ENCODE measurements at places on chromosomes 5 and 9.

- DNase-seq = no peak
Observed at GRCh38 chr5:87746341-87746740, 333.6 kb upstream of the CCNH start.

- DNase-seq = no peak
Observed at GRCh38 chr5:128494516-128494915, 43.5 kb downstream of the FBN2 start.

- DNase-seq = no peak
Observed at GRCh38 chr5:151244206-151244605, 8.8 kb upstream of the GM2A start.

DNA sequence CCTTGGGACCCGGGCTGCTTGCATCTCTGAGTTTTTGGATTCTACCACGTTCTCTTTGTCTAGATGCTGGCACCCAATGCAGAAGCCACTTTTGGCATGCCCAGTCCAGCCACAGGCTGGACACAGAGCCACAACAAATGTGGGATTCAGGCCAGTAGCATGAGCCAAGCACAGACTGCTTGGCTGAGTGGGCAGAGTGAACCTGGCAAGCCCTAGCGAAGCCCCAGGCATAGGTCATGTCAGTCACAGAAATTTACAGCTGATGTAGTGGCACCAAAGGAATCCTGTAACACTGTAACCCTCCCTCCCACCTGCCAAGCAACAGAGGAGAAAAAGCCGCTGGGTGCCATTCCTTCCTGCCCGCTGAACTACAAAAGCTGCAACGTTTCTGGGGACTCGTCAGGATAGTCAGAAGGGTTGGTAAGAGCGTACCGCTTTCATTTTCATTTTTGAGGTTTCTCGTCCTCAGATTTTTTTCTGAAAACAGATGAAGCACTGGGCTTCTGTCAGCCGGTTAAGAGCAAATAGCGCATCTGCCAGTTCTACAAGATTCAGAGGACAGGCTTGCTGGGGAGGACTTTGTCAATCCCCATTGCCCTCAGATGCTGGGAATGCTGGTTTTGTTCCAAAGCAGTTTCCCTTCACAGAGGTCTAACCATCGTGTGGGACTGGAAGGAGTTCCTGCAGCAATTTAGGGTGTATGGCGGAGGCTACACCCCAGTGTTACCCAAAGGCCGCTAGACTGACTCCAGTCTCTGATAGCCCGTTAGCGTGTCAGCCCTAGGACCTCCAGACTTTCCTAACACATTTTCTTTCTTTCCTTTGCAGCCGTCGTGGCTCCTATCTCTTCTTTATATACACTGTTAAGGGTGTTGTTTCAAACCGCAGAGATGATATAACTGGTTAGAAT lies 399.0 kb downstream of the HTR1A start:
- no peak for DNase-seq

GRCh38 chr5:115543365-115544042 lies 1.1 kb downstream of the FEM1C start:
- no peak for DNase-seq

DNA sequence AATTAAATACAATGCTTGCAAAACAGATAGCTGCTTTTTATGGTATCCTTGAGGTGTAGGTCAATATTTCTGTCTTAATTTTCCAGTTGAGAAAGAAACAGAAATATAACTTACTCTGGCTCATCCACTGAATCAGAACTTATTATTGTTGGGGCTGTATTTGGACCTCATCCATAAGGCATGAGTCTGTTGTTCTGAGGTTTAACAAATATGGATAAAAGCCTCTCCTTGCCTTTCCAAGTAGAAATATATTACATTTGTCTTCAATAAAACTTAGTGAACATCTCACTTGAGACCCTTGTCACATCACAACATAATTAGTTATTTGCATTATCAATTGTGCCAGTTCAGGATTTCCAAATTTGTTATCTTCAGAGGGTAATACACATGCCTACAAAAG lies 525.8 kb downstream of the AGTPBP1 start:
- DNase-seq = no peak

GRCh38 chr5:5941486-5941885 lies 436.9 kb downstream of the MED10 start:
- no peak for DNase-seq

- DNase-seq = no peak
Observed at GRCh38 chr9:35907711-35908503, 1.4 kb upstream of the SPAAR start.

DNA sequence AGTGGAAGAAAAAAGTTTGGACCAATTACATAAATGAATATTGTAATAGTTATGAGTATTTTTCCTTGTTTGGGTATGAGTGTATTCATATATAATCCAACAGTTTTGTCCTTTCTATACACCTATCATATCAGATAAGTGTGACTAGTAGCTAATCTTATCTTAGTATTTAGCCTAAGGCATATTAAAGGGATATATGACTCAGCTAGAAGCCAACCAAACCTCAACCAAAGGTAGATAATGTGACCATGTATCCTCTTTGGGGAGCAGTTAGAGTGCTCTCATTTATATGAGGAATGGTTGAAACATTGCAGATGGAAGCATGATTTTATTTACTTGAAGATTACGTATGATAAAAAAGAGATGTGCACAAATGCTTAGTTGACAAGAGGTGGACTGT lies 370.0 kb upstream of the CTNND2 start:
- DNase-seq = no peak

DNA sequence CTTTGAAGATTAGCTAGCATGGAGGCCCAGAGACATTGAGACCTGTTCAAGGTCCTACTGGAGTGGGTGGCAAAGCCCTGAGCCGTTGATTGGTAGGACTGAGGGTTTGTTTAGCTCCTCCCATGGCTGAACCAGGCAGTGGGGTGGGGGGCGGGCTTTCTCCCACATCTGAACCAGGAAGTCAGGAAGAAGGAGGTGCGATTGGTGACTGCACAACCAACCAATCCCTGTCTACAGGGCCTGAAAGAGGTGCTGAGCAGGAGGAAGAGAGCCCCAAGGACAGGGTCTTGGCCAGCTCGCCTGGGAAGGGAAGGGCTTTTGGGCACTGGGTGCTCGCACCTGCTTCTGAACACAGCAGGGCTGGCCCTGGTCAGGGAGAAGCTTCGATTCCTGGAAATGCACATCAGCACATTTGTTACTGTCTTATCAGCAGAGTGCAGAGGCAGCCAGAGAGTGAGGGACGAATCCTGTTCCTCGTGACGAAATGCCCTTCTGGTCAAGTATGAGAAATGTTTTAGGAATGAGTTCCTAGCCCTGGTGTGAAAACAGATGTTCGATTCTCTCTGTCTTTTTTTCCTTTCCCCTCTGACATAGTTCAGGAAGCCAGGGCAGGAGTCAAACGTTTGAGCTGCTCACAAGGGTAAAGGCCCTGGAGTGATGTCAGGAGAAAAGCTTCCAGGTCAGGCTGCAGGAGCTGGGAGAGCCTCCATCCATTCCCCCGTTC lies 294.8 kb upstream of the KLF4 start:
- DNase-seq = no peak

DNA sequence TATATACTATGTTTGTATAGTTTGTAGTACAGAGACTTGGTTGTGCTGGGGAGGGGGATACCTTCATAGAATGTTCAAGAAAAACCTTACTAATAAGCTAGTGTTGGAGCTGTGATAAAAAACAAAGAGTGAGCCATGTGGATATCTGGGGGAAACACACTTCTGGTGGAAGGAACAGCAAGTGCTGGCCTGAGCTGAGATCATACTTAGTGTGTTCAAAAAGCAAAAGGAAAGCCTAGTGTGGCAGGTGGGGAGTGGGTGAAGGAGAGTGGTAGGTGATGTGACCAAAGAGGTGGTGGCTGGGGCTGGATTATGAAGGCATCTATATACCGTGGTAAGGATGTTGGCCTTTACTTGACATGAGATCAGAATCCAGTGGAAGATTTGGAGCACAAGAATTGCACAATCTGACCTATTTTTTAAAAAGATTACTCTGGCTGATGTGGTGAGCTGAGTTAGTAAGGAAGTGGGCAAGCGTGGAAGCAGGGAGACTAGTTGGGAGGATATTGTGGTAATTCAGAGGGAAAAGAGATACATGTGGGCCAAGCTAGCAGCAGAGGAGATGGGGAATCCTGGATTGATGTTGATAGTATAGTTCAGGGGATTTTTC lies 26.6 kb downstream of the PALM2AKAP2 start:
- DNase-seq = no peak

GRCh38 chr5:15680455-15680854 lies 180.5 kb downstream of the FBXL7 start:
- DNase-seq = no peak

DNA sequence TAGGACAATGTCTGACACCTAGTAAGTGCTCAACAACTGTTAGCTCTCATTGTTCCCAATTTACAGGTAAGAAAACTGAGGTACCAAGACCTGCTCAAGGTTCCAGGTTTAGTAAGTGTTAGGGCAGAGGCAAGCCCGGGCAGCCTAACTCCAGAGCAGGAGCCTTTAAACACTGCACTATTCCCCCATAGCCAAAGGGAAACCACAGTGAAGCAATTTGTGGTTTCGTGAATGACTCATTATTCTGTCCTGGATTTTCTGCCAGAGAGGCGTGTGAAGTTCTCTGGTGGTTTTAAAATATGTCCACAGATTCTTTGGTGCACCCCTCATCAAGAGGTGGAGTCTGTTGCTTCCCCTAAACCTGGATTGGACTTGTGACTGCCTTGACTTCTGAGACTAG lies 1.0 kb upstream of the MCC start:
- DNase-seq = no peak

- DNase-seq = no peak
Observed at GRCh38 chr9:106393226-106393625, 469.7 kb upstream of the ZNF462 start.

GRCh38 chr5:53386341-53386740 lies 94.1 kb upstream of the FST start:
- no peak for DNase-seq

GRCh38 chr9:134216449-134216951 lies 52.1 kb upstream of the RNU6ATAC start:
- DNase-seq = no peak

GRCh38 chr5:142478113-142478512 lies 153.3 kb upstream of the SPRY4 start:
- no peak for DNase-seq

DNA sequence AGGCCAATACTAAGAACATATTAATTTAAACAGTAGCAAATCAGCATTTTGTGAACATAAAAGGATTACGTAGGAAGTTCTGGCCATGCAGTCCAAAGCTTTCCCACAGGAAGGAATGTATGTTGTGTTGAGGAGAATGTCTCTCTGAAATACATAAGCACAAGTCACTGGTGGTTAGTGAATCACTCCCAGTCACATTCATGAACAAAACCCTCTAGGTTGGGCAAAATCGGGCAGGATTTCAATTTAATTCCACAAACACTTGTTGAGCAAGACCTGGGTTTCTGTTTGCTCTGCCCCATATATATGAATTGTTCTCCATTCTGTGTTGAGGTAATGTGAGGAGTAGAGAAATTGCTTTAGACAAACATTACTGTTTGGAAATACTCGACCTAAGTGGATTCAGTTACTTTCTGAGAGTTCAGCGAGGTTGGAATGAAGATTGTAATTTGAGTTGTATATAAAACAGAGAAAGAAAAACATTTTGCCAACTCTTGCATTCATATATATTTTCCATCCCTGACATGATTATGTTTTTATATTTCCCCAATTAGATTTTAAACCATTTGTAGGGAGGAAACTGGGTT lies 127.6 kb upstream of the RPS23 start:
- no peak for DNase-seq

DNA sequence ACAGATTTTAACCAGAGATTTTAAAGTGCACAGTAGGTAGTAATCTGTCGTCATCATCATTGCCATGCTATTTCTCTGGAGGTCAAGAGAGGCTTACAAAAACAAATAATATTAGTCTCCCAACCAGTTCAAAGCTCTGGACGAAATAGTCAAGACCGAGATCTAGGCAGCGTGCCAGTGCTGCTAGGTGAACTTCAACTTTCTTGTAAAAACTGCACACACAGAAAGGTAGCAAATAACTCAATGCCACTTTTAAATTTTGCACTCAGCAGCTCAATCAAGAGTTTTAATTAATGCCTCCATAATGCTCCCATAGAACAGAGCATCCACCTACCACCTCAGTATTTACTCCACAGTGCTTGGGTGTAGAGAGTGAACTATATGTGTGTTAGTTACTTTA lies 656.8 kb downstream of the IRX1 start:
- no peak for DNase-seq

DNA sequence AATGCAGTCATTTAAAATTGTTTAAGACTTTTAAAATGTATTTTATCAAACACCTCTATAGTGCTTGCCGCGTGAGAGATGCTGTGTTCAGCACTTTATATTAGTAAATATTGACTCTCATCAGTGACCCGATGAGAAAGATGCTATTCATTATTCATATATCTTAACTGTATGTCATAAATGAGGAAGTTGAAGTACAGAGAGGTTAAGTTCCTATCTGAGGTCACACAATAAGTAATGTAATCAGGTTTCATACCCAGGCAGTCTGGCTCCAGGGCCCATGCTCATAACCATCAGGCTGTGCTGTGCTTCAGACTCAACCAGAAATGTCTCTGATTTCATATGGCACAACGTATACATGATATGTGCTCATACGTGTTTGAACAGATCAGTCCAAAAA lies 119.0 kb downstream of the SV2C start:
- no peak for DNase-seq

DNA sequence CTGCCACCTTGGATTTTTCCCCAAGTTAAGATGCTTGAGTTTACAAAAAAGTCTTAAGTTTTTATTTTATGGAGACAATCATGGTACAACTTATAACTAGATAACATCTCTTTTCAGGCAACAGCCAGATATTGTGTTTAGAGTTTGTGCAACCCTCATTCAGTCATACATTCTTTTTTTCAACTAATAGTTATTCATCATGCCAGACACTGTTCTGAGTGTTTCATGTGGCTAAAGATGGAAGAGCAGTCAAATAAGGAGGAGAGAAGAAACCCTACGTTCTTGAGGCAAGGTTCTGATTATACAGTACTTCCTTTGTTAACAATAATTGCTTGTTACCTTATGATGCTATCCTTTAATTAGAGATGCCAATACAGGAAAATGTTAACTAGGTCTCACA lies 42.1 kb upstream of the ZNF462 start:
- DNase-seq = no peak

DNA sequence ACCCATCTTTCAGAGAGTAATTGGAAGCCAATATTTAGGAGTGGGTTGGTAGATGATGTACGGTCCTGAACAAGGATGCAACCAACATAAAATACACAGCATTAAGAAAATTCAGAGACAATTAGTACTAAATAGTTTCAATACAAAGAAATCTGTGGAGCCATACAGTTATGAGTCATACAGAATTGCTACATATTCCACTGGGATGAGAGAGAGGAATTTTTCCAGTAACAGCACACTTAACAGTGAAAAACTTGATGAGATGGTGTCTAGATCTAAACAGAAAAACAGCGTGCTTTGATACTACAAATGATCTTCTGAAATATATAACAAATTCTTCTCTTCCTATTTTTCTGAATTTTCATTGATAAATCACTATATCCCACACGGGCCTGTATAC lies 1999.3 kb upstream of the CDH9 start:
- no peak for DNase-seq
